ENCODE measurements at places on chromosomes 3 and 15.

DNA sequence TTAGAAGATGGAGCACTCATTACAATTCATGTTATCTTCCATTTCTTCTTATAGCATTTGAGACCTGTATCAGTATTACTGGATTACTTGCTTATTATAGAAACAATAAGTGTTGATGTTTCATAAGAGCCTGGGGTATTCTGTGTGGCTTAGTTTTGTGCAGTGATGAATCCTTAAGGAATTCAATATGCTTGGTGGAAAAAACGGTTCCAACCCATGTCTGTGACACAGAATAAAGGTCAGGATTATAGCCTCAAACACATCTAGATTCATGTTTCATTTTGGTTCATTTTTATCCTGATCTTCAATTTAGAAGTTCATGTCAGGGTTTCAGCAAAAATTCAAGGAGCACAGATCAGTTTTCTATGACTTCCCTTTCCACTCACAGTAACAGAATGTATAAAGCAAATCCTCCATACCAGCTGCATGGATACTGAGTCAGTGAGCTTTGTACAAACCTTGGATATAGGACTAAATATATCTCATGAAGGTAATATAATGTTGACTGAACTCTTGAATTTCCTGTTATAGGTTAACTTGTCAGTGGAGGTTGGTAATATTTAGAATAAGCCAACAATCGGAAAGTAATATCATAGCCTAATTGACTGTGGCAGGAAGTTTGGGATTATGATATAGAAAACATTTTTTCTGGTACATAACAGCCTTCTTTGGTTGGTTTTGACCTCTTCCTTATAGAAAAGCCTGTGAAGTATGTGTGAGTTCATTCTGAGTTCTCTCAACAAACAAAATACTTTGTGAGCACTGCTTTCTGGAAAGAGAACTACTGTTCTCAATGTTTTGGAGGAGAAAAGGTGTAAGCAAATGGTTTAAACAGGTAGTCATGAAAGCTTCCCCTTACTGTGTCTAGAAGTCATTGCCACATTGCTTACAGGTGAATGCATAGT lies 218.2 kb upstream of the TPM1 start:
- DNase-seq, result no peak

DNA sequence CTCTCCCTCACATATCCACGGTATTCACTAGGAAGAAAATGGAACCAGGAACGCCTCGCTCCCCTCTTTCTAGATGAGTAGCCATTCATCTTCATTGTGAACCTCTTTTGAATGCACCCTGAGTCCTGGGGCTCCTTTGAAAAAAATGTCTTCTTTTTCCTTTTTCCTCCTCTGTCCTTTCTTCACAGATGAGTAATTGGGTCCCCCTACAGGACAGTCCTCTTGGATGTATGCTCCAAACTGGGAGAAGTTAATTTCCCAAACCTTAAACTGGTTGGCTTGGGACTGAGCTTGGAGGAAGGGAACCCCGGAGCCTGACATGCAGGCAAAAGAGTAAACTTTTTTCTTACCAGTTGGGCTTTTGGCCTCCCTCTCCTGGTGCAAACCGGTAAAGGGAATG lies 108.8 kb downstream of the DPH6 start:
- no peak for DNase-seq

DNA sequence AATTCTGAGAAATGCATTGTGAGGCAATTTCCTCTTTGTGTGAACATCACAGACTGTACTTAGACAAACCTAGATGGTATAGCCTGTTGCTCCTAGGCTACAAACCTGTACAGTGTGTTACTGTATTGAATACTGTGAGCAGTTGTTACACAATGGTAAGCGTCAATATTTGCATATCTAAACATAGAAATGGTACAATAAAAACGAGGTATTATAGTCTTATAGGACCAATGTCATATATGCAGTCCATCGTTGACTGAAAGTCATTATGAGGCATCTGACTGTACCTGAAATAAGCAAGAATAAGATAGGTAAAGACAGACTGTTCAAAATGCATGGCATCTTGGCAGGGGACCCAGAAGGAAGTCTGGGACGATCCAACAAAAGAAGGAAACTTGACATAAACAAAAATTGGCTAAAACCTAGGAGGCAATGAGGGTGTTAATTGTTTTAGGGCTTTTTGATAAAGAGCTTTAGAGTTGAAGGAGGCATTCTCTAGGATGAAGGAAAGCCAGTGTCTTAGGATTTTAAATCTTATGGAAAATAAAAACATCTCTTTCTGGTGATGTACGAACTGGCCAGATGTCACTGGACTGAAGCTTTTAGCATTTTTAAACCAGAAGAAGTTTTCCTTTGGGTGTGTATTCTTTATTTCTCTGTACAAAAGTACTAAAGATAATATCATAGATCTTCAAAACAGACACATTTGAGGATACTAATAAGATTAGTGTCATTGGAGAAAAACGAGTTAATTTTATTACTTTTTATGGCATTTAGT lies 9.2 kb upstream of the SPRED1 start:
- no peak for DNase-seq

DNA sequence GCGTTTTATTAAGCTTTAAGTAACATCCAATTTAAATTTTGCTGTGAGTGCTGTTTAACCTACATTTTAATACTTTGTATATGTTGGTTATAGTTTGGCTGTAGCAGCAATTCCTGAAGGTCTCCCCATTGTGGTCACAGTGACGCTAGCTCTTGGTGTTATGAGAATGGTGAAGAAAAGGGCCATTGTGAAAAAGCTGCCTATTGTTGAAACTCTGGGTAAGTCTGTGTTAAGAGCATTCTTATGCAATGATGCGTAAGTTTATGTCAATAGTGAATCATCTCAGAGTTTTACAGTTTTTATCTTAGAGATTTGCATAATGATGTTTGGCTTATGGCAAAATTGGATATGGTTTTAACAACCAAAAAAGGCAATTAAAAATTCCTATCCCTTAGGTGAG lies 62.7 kb downstream of the ASTE1 start:
- DNase-seq, result no peak

GRCh38 chr15:39511000-39511915 lies 69.6 kb upstream of the THBS1 start:
- DNase-seq, result no peak

- no peak for DNase-seq
These were observed 190.6 kb downstream of the TCF12 start for GRCh38 chr15:57109005-57109404.

GRCh38 chr3:85652360-85652759 lies 693.6 kb downstream of the CADM2 start:
- no peak for DNase-seq

DNA sequence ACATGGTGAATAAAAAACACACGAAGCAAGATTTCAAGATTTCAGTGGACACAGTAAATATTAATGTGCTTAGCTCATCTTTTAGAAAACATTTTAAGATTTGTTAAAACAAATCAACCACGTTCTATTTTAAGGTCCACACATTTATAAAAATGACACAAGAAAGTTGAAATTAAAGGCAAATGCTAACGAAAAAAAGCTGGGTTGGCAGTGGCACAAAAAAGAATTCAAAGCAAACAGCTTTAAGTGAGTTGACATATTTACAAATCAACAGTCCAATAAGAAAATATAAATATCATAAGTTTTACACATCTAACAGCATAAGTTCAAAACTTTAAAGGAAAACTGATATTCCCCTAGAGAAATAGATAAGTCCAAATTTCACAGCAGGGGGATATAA lies 430.4 kb upstream of the CCDC54 start:
- no peak for DNase-seq

GRCh38 chr15:77528290-77528967 lies 104.3 kb downstream of the LINGO1 start:
- DNase-seq, result no peak

DNA sequence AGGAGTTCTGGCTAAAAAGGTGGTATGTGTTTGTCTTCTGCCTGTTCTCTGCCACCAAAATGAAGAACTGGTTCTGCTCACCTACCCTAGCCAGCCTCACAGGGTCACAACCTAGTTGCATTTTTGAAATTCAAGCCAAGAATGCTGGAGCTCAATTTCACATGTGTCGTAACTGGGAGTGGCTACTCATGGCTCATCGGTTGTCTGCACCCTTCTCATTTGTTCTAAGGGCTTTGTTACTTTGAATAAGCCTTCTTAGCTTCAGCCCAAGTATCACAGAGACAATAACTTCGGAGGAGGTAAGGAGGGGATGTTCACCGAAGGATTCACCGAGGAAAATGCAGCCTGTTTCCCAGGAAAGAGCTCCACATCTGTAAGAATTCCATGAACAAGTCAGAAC lies 134.3 kb upstream of the RARB start:
- DNase-seq, result no peak

DNA sequence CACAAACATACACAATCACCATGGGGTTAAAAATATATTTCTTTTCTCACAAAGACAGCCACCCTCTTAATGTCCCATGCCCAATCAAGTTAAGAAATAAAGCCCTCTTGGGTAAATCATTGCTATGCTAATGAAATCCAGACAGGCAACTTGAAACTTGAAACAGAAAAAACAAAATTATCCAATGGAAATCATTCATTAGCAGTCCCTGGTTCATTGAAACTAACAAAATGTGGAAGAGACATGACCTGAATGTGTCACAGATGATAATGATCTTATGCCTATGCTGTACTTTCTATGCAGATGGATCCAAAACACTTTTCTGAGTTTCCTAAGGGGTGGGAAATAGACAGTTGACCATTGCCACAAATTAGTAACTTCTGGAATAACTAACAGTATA lies 983.7 kb downstream of the MCTP2 start:
- no peak for DNase-seq

DNA sequence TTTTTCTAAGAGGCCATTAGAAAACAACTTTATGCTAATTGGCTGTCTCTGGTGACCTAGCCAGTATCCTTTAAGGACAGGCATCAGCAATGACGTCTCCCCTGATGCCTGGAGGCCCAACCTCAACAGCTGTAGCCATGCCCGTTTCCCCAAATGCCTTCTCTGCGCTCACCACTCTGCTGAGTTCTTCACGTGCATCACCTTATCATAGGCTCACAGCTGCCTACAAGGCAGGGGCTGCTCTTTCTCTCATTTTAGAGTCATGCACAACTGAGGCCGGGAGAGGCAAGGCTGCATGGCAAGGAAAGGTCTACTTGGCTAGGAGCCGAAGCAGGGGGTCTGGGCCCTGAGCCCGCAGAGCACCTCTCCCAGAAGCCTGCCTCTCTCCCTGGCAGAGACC lies 43.9 kb upstream of the SEC13 start:
- DNase-seq, result no peak

DNA sequence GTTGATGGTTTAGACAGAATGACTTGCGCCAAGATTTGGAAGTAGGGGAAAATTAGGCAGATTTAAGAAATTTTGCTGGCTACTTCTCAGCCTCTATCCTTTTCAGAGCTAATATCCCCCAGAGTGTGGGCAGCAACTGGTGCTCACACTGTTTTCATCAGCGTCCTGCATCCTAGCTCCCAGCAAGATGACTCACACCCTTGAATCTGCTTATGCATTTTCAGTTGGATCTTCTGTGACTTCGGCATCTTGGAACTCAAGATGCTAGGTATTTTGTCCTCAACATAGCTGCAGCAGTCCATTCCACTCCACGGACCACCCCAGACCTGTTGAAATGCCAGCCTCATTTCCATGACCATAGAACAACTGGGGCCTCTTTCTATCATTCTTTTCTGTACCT lies 336.1 kb upstream of the NR2F2 start:
- no peak for DNase-seq

- DNase-seq, result no peak
These were observed 48.1 kb downstream of the EDEM1 start for GRCh38 chr3:5235655-5236054.

DNA sequence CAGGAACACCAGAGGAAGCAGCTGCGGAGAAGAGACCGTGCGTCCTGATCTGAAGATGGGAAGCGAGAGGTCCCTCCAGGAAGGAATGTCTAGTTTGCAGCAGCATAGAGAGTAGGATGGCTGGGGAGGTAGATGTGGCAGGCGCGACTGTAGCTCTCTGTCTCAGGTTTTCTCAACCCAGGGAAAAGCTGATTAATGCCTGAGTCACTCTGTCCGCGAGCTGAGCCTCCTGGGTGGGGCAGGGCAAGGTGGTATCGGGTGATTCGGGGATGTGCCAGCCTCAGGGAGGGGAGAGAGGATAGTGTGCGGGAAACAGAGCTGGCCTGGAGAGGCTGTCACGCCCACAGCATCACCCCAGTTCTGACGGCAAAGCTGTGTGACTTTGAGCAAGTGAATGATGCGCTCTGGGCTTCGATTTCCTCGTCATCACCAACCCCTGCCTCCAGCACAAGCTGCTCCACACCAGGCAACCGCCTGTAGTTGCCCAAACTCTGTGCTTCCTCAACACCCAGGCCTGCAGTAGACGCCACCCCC lies 28.4 kb downstream of the CPN2 start:
- no peak for DNase-seq

- peak; percentile 23 for DNase-seq
These were observed 29.3 kb downstream of the CCNL1 start for GRCh38 chr3:157130467-157131251.

DNA sequence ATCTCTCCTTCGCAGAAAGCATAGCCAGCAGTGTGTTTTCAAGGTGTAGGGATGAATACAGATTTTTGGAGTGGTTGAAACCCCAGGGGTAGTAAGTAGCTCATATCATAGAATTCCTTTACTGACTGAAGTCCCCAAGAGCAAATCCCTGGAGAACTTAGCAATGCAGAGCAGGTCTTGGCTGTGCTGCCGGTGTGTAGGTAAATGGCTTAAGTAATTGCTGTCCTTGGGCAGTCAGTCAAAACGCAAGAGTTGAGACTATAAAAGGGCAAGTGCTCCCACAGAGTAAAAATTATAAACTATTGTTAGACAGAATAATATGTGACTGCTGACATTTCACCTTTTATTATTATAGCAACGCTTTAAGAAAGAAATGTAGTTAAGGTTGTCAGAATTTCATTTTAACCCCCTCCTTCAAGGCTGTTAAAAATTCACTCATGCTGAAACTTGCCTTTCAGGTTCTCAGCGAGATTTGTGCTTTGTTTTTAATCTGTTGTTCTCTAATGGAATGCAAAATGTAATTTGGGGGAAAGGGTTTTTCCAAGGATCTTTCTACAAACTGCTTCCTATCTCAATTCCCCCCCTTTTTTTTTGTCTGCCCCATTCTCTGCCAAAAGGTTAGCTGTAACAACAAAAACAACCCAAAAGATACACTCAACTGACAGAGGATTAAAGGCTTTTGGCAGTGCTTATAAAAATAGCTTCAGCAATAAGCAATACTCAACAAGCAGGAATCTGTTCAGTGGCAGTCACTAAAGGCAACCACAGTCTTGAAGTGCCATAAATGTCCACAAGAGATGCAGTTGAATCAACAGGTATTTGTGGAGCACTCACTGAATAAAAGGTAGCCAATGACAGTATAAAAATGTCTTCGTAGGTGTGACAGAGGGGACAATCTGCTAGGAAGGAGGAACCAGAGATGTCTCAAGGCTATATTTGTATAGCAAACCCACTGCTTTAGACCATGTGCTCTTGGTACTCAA lies 105.3 kb downstream of the THRB start:
- DNase-seq, result no peak

DNA sequence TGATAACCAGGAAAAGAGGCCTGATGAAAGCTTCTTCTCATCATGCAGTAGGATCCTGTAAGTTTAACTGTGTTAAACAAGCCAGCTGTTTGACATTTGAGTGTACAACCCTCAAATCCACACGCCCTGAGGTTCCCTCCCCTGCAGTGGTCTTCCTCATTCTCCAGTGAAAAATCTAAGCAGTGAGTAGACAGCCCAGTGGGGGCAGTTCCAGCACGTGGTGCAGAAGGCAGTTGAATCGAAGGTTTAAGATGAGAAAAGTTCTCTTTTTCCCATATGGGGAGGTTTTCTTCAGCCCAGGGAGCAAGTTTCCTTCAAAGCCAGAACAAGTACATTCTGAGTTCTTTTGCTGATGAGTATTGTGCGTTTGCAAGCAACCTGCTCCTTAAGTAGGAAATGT lies 174.5 kb downstream of the NR2F2 start:
- no peak for DNase-seq
